ENCODE measurements at places on chromosomes 11 and 22.

- no peak for DNase-seq
Observed at GRCh38 chr11:122487669-122488068, 167.9 kb upstream of the UBASH3B start.

- no peak for DNase-seq
Observed at GRCh38 chr11:11982975-11983374, 25.5 kb downstream of the DKK3 start.

DNA sequence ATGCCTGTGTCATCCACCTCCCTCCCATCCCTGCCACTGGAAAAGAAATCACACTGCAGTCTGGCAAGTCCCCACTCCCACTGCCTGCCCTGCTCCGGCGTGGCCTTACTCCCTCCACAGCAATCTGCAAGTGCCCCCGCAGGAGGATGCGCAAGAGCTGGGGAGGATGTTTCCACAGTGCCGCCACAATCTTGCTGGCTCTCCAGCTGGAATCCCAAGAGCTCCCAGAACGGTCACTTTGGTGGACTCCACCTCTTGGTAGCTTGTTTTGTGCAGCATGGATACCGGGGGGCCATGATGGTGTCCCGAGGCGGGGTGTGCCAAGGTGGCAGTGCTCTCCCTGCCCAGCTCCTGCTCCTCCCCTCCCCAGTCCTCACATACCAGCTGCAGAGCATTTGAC lies 76.3 kb downstream of the MICAL3 start:
- DNase-seq: no peak

- no peak for DNase-seq
Observed at GRCh38 chr11:88059326-88059725, 115.9 kb downstream of the RAB38 start.

GRCh38 chr11:94088906-94089305 lies 39.7 kb upstream of the PANX1 start:
- no peak for DNase-seq

DNA sequence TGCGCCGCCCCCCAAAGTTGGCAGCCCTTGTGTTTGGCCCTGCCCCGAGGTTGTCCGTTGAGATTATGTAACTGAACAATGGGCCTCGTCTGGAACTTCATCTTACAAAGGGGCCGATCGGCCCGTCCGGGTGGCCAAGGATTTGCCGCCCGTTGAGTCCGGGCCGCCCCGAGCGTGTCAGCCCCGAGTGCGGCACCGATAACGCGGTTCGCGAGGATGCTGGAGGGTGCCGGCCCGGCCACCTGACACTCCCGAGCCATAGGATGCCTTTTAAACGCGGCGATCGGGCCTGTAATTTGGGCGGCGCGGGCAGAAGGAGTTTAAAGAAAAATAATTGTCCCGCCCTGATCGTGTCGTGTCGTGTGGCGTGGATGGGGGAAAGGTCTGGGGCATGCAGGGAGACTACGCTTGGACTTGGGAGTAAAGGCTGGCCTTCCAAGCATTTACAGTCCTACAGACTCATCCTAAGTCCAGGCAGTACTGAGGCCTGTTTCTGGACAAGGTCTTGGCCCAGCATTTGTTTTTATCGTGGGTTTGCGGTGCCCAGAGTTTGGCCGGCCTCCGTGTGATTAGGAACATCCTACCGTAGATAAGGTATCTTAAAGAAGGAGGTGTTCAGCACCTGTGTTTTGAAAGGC lies 1.3 kb downstream of the WEE1 start:
- peak; percentile 18 for DNase-seq

GRCh38 chr22:20456064-20456721 lies 18.6 kb upstream of the SCARF2 start:
- peak; percentile 98 for DNase-seq

DNA sequence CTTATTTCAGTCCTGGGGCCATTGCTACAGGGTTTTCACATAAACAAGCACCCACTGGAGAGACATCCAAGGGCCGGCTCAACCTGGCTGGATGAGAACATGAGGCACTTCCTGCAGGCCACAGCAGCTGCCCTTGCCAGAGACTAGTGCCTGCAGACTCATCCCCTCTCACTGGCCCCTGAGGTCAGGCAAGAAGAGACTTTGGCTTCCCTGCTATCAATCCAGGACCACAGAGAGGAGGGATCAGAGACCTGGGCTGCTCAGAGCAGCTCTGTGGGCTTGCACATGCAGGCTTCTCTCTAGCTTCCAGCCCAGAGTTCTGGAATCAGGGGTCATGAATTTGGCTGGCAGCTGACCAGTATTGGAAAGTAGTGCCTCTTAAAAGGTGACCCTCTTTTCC lies 79.5 kb downstream of the CABIN1 start:
- DNase-seq: no peak

GRCh38 chr11:97685695-97686094 lies 1295.9 kb downstream of the JRKL start:
- DNase-seq: no peak

GRCh38 chr11:87338046-87338639 lies 300.4 kb downstream of the TMEM135 start:
- no peak for DNase-seq

- no peak for DNase-seq
Observed at GRCh38 chr11:93256623-93257022, 58.8 kb upstream of the SLC36A4 start.

GRCh38 chr22:42945736-42946135 lies 69.2 kb downstream of the PACSIN2 start:
- no peak for DNase-seq

DNA sequence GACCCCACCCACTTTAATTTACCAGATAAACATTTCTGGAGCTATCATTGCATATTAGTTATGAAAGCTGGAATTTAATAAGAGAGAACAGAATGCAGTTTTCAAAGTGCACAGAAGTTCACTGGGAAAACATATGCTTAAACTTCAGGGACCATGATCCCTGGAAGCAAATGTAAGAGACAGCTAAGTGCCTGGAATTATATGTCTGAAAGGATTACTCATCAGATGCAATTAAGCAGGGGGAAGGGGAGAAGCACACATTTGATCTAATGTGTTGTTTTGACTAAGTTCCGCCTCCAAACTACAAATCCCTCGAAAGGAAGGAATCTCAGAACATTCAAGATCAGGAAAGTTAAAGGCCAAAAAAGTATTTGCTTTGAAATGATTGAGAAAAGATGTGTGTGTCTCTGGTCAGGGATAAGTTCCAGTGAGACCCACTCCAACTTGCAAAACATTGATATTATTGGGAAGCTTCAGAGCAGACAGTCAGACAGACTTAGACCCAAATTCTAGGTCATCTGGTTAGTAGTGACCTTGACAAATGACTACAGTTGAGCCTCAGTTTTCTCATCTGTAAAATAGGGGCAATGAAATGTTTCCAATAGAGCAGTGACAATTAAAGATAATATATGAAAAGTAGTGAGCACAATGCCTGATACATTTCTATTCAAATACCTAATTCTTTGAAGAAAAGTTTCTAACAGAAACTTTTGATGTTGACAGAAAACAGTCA lies 147.6 kb downstream of the ME3 start:
- no peak for DNase-seq

GRCh38 chr11:1129611-1130160 lies 28.1 kb upstream of the MUC5AC start:
- DNase-seq: no peak

DNA sequence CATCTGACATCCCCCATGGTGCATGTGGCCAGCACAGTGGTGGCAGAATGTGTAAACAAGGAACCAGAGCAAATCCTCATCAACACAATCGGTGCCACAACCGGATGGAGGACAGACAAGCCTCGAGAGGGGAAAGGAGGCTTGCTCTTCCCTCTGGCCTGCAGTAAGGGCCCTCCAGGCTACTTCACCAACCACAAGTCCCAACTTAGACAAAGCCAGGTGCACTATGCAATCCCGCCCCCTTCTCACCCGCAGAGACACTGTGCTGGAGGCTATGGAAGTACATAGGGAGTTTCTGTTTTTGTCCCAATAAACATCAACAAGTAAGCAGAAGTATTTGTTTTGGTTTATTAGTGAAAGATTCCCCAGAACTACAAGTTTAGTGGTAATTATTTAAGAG lies 54.3 kb downstream of the SPATA19 start:
- DNase-seq: no peak

GRCh38 chr22:48318575-48319320 lies 1508.9 kb downstream of the BRD1 start:
- no peak for DNase-seq

DNA sequence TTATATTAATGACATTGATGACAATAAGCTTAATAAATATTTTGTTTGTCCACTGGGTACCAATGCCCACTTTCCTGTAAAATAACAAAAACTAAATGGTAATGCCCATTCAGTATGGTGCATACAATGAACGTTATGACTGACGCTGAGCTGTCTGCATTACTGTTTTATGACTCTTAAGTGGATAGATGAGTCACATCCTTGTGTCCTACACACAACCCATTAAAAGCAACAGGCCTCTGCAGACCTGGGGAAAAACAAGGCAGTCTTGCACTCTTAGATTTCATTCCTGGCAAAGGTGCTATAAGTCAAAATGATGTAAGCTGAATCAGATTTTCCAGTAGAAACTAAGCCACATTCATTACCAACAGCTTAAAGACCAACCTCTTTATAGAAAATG lies 176.3 kb upstream of the TMEM45B start:
- no peak for DNase-seq

GRCh38 chr11:69099180-69099579 lies 50.4 kb downstream of the TPCN2 start:
- DNase-seq: no peak

DNA sequence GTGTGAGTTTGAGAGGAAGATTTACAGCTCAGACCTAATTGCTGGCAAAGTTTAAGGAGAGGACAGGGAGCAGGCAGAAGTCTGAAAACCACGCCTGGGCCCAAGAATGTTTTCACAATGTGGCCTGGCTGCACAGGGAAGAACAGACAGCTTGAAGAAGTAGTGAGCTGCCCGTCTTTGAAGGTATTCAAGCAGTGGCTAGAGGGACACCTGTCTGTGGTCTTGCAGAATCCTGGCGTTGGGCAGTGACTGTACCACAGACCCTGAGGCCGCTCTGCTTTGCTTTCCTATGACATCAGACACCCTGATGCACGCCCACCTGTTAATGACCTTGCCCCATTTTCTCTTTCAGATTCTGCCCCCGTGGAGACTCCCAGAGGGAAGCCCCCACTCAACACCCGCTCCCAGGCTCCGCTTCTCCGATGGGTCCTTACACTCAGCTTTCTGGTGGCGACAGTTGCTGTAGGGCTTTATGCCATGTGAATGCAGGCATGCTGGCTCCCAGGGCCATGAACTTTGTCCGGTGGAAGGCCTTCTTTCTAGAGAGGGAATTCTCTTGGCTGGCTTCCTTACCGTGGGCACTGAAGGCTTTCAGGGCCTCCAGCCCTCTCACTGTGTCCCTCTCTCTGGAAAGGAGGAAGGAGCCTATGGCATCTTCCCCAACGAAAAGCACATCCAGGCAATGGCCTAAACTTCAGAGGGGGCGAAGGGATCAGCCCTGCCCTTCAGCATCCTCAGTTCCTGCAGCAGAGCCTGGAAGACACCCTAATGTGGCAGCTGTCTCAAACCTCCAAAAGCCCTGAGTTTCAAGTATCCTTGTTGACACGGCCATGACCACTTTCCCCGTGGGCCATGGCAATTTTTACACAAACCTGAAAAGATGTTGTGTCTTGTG lies 6.6 kb upstream of the MCM5 start:
- DNase-seq: no peak

DNA sequence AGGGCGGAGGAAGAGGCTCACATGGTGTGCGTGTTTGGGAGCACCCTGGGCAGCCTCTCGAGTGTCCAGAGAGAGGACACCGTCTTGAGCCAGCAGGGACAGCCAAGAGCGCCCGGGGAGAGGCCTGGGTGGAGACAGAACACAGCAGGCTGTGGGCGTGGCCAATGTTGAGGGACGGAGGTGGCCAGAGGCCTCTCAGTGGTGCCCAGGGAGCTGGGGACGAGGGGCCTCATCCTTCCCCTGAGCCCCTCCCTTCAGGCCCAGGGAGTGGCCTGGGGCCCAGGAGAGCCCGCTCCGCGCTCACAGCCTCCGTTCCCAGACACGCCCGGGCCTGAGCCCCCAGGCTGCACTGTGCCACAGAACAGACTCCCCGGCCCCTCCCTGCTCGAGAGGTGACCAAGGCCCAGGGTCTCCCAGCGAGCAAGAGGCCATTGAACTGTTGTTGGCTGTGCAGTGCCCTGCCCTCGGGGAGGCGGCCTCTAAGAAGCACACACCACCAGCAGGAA lies 48.4 kb downstream of the CDKN1C start:
- DNase-seq: peak; percentile 85

DNA sequence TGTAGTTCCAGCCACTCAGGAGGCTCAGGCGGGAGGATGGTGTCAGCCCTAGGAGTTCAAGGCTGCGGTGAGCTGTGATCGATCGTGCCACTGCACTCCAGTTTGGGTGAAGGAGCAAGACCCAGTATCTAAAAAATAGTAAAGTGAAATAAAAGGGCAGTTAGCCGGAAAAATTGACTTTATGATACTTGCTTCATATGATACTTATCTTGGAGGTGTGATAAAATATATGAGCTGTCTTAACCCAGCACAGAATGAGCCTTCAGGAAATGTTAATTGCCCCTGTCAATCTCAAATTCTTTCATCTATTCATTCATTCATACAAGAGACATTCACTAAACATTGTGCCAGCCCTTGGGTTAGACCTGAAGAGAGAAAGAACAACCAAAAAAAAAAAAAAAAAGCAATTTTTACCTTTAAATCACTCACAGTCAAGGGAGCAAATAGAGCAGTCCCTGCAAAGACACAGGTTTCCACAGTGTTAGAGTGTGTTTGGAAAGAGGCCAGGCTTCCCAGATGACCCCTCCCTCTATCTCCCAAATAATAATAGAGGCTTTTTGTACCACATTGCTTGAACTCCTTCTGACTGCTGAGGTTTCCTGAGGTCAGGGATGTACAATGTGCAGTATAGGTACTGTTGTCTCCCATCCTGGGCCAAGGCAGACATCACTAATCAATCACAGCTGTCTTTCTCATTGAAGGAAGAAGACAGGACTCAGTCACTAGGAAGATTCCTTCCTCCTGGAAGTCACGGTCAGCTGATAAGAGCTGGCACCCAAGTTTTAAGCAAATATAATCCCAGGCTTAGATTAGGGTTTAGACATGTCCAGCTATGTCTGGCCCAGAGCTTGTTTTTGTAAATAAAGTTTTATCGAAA lies 454.6 kb downstream of the MIAT start:
- DNase-seq: no peak

- DNase-seq: no peak
Observed at GRCh38 chr11:41920374-41920773, 460.9 kb upstream of the LRRC4C start.

DNA sequence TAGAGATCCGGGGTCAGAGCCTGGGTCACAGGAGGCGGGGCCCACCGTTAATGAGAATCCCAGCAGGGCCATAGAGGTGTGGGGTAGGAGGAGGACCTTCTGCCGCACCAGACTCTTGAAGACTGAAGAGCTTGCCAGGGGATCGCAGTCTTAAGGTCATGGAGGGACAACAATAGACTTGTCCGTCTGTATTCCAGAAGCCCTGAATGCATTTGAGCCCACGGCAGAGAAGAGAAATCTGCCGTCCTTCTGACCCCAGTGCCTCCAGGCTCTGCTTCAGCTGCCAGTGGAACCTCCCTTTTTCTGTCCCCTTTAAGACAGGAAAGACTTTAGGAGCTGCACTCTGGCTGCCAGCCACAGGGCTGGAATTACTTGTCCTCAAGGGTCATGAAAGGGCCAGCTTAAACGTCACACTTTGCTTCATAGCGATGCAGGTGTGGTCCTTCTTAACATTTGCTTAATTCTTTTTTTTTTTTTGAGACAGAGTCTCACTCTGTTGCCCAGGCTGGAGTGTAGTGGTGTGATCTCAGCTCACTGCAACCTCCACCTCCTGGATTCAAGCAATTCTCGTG lies 15.5 kb upstream of the ST3GAL4 start:
- no peak for DNase-seq

- DNase-seq: no peak
Observed at GRCh38 chr11:102276783-102277182, 40.5 kb upstream of the BIRC3 start.
